ENCODE measurements at places on chromosomes 12 and 14. TPM values are rescaled to one million over a fixed set of nuclear protein-coding genes. Genes with fewer than 3 reads are reported as not detected.

The NDRG2 gene
- polyA plus RNA-seq = 335 TPM

The CACNA1C gene
- polyA plus RNA-seq = 0.72 TPM

The TRIM9 gene
- 1.0 TPM for polyA plus RNA-seq

The SSPN gene
- 1.8 TPM for polyA plus RNA-seq

The TTC6 gene
- polyA plus RNA-seq = not detected

The VWF gene
- polyA plus RNA-seq = 41.1 TPM

The SPIC gene
- 0.05 TPM for polyA plus RNA-seq

The PSMB5 gene
- 78.0 TPM for polyA plus RNA-seq

The CIT gene
- polyA plus RNA-seq = 0.86 TPM

The GLIPR1 gene
- polyA plus RNA-seq = 7.8 TPM

The TCL1A gene
- polyA plus RNA-seq = 0.46 TPM

The EIF2S3B gene
- polyA plus RNA-seq = 0.79 TPM

The KRT73 gene
- not detected for polyA plus RNA-seq

The DPF3 gene
- 0.41 TPM for polyA plus RNA-seq

The KRT79 gene
- polyA plus RNA-seq = 6.1 TPM

The PDZRN4 gene
- 1.2 TPM for polyA plus RNA-seq

The APOLD1 gene
- polyA plus RNA-seq = 44.6 TPM

The IL23A gene
- 0.62 TPM for polyA plus RNA-seq

The KCNJ8 gene
- polyA plus RNA-seq = 17.2 TPM

The LHX5 gene
- not detected for polyA plus RNA-seq

The TMEM229B gene
- polyA plus RNA-seq = 1.5 TPM

The SPTB gene
- 2.5 TPM for polyA plus RNA-seq

The GPX2 gene
- polyA plus RNA-seq = 24.8 TPM

The C12orf75 gene
- polyA plus RNA-seq = 7.4 TPM

The KRT4 gene
- polyA plus RNA-seq = 1.2 TPM

The PEBP1 gene
- polyA plus RNA-seq = 143 TPM

The FOXG1 gene
- polyA plus RNA-seq = not detected

The CCDC197 gene
- not detected for polyA plus RNA-seq

The ADAM21 gene
- polyA plus RNA-seq = 0.03 TPM

The FGF23 gene
- not detected for polyA plus RNA-seq

The LBHD2 gene
- 3.6 TPM for polyA plus RNA-seq

The CCDC196 gene
- 0.61 TPM for polyA plus RNA-seq

The SRRM4 gene
- under 0.01 TPM for polyA plus RNA-seq

The INHBE gene
- polyA plus RNA-seq = not detected

The CS gene
- polyA plus RNA-seq = 289 TPM

The MORN3 gene
- polyA plus RNA-seq = 0.39 TPM

The RPGRIP1 gene
- polyA plus RNA-seq = 0.07 TPM

The KLRB1 gene
- 0.90 TPM for polyA plus RNA-seq

The ACVR1B gene
- 8.9 TPM for polyA plus RNA-seq

The TAS2R14 gene
- not detected for polyA plus RNA-seq

The LRTM2 gene
- polyA plus RNA-seq = not detected

The LGR5 gene
- not detected for polyA plus RNA-seq

The GPRC5D gene
- not detected for polyA plus RNA-seq

The ATP5F1B gene
- polyA plus RNA-seq = 916 TPM

The BDKRB1 gene
- 18.1 TPM for polyA plus RNA-seq

The DACT1 gene
- 0.62 TPM for polyA plus RNA-seq

The DBX2 gene
- 0.30 TPM for polyA plus RNA-seq

The RNF212B gene
- 0.14 TPM for polyA plus RNA-seq

The PTPRB gene
- 16.6 TPM for polyA plus RNA-seq

The TBC1D30 gene
- 0.34 TPM for polyA plus RNA-seq

The KLRC2 gene
- 0.06 TPM for polyA plus RNA-seq

The ASCL1 gene
- not detected for polyA plus RNA-seq

The NOS1 gene
- under 0.01 TPM for polyA plus RNA-seq

The RFX4 gene
- polyA plus RNA-seq = 0.14 TPM

Data from adipose tissue (tissue), 3 donors.